GDM1 (cell line): ENCODE measurements at places on chromosomes 12 and 14.

DNA sequence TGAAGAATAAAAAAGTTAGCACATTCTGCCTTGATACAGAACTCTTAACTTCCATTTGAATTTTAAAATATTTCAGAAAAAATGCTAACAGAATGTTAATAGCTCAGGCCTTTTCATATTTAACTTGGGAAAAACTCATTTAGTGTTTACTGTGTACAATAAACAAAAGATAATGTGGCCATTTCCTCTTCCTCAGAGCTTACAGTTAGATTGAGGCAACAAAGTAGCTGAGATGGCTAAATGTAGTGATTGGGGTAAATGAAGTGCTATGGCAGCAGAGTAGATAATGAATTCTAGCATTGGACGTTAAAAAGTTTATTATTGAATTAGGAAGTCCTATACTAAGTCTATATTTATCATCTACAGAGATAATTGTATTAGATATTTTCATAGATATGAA is 12.7 kb downstream of the CPSF2 start:
- no peak for DNase-seq

GRCh38 chr14:20711685-20712084 is 23.1 kb downstream of the ANG start:
- DNase-seq: no peak

GRCh38 chr12:7787574-7788293 is 1.5 kb upstream of the NANOG start:
- no peak for DNase-seq

GRCh38 chr14:96160076-96160912 is 44.3 kb upstream of the BDKRB2 start:
- no peak for DNase-seq

DNA sequence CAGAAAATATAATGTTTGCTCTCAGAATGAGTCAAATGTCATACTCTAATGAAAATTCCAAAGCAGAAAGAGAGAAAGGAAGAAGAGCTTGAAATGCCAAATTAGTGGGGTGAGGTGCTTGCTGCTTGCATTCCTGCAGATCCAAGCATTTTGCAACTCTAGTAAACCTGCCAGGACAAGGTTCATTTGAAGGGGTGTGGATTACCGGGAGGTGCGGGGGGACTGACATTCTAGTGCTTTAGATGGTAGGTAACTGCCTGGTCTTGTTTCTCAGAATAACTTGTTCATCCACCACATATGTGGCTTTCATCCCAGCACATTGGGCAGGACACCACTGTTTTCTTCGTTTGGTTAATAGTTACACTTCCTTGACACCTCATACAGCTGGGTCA is 144.4 kb downstream of the AKAP6 start:
- no peak for DNase-seq

- DNase-seq: peak; percentile 80
Measured at GRCh38 chr12:132444957-132445883, 44.7 kb upstream of the FBRSL1 start.
